ENCODE measurements at places on chromosomes 7 and 10.

DNA sequence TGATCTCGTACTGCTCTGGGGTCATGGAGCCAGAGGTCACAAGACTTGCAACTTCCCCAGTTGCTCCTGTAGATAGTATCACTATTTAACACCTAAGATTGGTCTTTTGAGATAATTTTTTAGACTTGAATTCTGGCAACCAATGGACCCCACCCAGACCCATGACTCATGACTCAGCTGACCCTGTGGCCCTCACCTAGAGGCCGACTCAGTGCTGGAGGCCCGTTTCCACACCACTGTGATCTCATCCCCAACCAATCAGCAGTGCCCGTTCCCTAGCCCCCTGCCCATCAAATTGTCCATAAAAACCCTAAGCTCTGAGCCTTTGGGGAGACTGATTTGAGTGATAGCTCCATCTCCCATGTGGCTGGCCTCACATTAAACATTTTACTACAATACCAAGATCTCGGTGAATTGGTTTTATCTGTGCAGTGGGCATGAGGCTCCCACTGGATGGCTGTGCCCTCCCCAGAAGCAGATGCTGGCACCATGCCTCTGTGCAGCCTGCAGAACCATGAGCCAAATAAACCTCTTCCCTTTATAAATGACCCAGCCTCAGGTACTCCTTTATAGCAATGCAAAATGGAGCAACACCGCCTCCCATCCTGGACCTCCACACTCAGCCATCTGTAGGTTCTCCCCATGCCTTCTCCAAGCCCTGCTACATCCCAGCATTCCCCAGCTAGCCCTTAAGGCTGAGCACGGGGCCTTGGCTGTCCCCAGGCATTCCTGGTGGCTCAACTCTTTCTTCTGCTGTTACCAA is 98.8 kb downstream of the PRKAG2 start:
- no peak for DNase-seq

DNA sequence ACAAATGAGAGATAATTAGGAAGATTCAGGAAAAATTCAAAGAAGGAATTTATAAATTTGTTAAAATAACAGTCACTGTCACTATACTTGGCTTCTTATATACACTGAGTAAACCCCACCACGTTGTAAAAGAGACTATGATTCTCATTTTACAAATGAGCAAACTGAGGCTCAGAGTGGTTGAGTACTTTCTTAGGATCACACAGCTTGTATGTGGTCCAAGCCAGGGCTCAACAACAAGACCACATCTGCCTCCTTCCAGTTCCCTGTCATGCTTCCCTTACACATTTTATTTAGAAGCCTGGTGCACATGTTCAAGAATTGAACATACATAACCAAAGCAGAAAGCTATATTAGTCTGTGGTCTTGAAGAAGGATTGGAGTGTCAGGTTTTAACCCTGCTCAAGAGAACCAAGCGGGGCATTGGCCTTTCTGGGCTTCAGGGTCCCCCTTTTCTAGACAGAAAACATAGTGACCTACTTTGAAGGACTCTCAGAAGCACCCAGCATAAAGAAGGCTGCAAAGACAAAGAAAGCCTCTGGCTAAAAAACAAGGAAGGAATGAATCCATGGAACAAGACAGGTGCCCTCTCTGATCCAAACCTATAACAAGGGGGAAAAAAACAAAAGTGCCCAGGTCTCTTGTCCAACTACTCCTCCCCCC is 846 bp downstream of the MRLN start:
- DNase-seq = no peak

DNA sequence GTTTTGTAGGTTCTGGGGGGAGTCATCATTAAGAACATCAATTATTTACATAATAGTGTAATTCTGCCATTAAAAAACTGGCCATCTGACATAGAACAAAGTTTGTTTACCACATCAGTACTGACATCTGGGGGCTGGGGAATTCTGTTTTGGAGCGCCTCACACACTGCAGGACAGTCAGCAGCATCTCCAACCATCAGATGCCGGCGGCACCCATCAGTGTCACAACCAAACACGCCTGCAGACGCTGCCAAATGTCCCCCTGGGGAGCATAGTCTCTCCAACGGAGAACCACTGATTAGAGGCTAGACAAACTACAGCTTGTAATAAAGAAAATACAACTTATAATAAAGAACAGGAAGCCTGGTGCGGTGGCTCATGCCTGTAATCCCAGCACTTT is 26.0 kb downstream of the GNA12 start:
- DNase-seq = no peak

- no peak for DNase-seq
Observed at GRCh38 chr10:32103721-32104120, 47.5 kb upstream of the KIF5B start.

GRCh38 chr7:70638158-70639107 is 493.5 kb upstream of the GALNT17 start:
- DNase-seq = no peak

DNA sequence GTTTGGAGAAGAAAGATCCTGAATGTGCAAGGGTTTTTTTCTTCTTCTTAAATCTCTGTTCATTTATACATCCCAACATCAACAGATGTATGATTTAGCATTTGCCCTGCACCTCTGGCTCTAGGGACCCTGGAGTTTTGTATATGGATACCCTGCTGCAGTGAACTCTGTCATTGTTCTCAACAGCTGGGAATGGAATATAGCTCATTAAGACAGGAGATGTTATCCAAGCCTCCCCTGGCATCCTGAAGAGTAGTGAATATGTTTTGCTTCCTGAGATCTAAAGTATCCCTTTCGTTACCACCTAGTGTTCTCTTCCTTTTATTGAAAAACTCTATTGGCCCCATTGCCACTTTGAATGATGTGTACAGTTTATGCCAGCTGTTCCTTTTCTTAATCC is 275.9 kb downstream of the EXOC4 start:
- no peak for DNase-seq

GRCh38 chr7:79084423-79084822 is 369.0 kb downstream of the MAGI2 start:
- DNase-seq = no peak

DNA sequence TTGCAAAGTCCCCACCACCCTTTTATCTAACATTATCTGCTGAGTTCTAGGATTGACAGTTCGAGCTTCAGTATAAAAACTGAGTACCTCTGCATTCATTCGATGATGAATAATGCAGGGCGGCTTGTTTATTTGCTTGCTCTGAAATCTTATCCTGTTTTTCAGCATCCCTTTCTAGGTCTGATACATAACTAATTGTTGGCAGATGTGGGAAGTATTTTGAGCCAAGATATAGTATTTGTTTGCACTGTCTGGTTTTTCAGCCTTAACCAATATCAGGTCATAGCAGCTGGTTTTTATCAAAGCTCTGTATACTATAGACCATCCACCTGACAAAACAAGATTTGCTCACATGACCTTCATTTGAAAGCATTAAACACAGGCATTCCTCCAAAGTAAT is 161.4 kb downstream of the TFEC start:
- no peak for DNase-seq

GRCh38 chr10:17507538-17507937 is 53.1 kb upstream of the ST8SIA6 start:
- no peak for DNase-seq

DNA sequence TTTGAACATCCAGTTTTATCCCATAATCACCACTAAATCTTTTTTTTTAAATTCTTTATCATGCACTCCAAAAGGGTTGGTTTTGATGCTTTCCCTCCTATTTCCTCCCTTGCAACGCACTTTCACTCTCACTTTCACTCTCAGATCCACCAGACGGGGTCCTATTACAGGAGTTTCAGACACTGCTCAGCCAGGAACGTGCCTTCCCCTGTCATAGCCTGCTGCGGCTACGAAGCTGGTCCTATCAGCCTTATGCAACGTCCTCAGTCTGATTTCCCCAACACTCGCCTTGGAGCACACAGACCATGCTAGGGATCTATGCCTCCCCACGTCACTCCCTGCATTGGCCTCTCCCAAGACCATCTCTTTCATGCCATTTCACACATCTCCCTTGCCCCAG is 23.4 kb downstream of the ZPBP start:
- DNase-seq = no peak

DNA sequence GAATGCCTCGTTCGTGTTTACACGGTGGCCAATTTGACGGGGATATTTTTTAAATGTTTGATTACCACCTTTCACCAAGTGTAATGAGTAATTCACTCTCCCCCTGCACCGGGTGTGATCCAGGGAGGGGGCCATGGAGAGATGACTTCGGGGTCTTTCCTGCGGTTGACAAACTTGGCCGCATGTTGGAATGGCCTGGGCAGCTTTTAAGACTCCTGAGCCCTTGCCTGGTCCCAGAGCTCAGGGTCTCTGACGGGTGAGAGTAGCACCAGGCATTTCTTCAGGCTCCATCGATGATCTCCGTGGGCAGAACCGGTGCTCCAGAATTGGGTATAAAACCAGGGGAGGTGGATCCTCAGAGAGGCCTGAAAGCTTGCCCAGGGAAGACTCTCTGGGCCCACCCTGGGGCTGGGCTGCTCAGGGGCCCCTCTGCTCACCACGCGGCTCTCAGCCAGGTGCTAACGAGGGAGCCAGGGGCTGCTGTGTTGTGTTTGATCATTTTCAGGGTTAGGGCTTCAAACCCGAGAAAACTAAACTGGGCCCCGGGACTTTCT is 882 bp downstream of the ZNF282 start:
- DNase-seq = no peak

DNA sequence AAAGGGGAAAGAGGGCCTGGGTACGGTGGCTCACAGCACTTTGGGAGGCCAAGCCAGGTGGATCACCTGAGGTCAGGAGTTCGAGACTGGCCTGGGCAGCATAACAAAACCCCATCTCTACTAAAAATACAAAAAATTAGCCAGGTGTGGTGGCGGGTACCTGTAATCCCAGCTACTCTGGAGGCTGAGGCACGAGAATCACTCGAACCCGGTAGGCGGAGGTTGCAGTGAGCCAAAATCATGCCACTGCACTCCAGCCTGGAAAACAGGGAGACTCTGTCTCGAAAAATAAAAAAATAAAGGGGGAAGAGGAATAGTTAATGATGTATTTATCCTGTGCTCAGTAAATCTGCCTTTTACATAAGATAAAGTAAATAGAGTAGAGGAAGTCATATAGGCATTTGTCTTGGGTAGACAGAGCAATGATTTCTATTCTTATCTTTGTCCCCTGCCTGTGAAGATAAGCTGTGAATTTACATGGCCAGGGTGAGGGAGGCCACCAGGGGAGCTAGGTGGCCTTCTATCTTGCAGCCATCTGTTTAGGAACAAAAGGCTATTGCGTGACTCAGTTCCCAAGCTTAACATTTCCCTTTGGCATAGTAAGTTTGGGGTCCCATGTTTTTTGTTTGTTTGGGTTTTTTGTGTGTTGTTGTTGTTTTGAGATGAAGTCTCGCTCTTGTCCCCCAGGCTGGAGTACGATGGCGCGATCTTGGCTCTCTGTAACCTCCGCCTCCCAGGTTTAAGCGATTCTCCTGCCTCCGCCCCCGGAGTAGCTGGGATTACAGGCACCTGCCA is 73.2 kb upstream of the GTF2I start:
- no peak for DNase-seq

- DNase-seq = no peak
Observed at GRCh38 chr10:50362547-50363125, 111.3 kb upstream of the ASAH2 start.

GRCh38 chr7:102322202-102322715 is 34.0 kb downstream of the SPDYE6 start:
- peak; percentile 8 for DNase-seq

DNA sequence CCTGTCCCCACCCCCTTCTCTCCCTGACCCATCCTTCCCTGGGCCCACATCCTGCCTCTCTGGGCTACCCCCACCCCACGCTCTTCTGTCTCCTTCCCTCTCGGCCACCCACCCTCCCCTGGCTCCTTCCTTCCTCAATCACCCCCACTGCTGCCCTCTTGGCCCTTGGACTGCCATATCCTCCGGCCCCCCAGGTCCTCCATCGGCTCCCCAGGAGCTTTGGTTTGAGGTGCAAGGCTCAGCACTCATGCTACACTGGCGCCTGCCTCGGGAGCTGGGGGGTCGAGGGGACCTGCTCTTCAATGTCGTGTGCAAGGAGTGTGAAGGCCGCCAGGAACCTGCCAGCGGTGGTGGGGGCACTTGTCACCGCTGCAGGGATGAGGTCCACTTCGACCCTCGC is 10.9 kb downstream of the EPHB6 start:
- no peak for DNase-seq

- peak; percentile 7 for DNase-seq
Observed at GRCh38 chr10:11242443-11243387, 225.0 kb downstream of the CELF2 start.

DNA sequence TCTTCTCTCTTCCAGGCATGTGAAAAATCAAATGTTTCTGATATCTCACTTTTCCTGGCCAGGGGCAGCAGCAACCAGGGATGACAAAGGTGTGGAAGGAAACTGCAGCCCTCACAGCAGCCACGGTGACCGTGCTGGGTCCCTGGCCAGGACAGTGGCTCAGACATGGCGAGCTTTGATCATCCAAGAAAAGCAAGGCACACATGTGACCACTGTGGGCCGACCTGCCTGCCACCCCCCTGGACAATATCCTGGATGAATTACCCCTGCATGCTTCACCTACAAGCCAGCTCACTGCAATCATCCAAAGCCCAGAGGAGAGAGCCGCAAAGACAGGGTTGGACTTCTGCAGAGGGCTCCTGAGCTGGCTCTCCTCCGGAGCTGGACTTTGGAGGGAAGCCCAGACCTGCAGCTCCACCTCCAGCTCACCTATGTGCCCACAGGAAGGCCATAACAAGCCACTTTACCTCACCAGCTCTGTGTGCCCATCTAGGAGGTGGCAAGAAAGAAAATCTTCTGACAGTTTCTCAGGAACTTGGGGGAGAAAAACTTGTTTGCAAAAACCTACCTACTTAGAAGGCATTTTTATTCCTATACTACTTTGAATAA is 2.7 kb downstream of the CHST15 start:
- DNase-seq = no peak

GRCh38 chr7:76173566-76174205 is 28.0 kb upstream of the SRRM3 start:
- DNase-seq = no peak

GRCh38 chr7:128446306-128446705 is 9.4 kb upstream of the HILPDA start:
- DNase-seq = no peak

GRCh38 chr7:141464551-141464950 is 86.7 kb upstream of the AGK start:
- no peak for DNase-seq

DNA sequence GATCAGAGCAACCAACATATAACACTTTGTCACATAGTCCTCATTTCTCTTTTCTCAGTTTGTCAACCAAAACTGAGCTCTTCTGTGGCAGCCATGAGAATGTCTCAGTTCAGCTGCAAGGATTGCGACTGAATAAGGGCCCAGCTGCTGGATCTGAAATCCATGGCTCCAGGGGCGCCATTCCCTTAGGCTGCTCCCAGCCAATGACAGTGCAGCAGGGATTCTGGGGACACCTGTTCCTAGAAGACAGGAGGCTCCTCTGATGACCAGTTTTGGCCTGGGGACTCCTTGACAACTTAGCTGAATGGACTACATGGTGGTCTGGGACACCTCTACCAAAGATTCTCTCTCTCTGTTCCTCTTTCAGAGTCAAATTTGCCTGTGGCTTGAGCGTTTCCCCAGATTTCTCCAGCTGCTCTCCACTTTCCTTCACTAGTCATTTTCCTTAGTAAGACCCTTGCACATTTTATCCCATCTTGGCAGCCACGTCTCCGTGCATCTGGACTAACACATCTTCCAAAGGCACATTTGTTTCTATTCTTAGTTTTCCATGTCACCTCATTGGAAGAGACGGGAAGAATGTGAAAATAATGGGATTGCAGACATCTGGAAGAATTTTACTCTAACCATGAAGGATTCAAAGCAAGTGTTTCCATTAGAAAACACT is 28.1 kb upstream of the KIF5B start:
- DNase-seq = no peak

- no peak for DNase-seq
Observed at GRCh38 chr7:49522111-49522510, 251.3 kb upstream of the VWC2 start.

- DNase-seq = no peak
Observed at GRCh38 chr7:9204571-9204970, 771.2 kb downstream of the NXPH1 start.

Measured in AG08396 (cell line).